Breast epithelium (tissue), 4 donors: ENCODE measurements at places on chromosomes 5 and 9.

DNA sequence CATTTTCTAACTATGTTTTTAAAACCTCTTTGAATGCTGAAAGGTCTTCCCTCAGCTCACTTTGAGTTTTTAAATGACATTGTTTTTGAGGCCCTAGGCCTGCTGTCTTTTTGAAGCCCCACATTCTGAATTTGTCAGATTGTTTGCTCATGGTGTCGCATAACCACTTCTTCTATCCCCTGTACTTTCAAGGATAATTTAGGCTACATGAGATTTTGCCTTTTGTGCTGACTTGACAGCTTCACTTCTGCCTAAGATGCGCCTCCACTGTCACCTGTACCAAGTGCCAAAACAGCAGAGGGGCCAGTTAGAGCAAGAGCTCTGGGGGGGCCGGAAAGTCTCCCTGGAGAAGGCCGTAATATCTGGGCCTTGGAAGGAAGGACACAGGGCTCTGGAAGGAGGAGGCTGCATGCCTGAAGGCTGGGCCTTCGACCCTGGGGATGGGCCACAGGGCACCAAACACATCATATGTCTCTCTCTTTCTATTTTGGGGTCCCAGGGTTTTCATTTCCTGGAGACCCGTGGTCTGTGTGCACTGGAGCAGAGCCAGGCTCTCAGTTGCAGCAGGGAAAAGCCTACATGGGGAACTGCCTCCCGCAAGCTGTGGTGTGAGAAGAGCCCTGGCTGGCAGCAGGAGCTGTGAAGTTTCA, 49.1 kb downstream of the NDST1 start:
- no peak for DNase-seq

DNA sequence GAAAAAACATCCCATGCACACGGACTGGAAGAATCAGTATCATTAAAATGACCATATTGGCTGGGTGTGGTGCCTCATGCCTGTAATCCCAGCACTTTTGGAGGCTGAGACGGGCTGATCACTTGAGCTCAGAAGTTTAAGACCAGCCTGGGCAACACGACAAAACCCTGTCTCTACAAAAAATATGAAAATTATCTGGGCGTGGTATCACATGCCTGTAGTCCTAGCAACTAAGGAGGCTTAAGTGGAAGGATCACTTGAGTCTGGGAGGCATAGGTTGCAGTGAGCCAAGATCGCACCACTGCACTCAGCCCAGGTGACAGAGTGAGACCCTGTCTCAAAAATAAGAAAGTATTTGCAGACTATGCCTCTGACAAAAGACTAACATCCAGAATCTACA, 68.4 kb downstream of the TTC39B start:
- DNase-seq: no peak

DNA sequence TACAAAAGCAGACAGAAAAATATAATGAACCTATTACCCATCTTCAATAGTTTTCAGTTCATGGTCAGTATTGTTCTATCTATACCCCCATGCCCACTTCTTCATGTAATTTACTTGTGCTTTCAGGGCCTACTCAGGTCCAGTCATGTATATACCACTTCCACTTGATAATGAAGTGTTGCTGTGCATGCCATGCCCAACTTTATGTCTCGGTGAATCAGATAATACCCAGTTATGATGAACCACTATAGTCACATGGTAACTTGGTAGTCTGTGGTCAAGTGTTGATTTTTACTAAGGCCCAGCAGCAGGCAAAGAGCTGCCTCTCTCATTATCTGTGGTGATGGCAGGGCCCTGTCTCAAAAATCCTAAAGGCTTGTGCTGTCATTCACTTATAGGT, 70.7 kb upstream of the IL33 start:
- no peak for DNase-seq

DNA sequence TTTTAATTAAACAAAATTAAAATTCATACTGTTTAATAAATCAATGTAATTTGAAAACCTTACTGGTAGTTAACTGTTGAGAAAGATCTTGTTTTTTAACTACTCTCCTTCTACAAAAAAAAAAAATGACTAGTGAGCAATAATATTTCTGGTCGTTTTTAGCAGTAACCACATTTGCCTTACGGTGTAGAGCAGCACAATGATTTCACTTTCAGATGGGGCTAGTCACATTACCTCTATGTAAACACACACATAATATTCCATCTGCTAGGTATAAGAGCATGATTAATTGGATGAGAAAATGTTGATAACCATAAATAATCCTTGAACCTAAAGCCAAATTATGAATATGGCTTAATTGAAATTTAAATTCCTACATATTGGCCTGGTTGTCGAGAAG, 198.1 kb downstream of the CHSY3 start:
- no peak for DNase-seq

DNA sequence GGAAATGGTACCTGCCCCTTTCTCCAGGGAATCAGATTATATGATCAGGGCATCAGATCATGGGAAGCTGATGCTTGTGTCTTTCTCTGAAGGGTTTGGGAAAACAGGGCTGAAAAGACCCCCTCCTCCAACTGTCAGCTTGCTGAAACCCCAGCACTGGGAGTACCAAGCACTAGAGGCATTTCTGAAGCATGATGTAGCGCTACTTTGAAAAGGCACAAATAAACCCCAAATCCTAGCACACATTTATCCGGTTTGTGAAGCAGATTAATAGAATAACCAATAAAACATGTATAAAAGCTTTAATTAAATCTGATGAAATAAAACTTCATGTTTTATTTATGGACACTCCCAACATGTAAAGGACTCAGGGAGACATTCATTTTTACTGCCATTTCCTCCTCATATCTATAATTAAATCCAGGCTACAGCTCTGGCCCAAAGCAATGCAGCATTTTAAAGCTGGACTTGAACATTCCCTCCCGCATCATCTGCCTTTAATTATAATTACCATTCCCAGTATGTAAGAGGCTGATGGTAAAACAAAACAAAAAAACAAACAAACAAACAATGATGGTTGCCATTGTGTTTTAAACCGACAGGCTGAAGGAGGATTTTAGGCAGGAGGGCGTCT, 298.2 kb upstream of the RFX3 start:
- DNase-seq: no peak

GRCh38 chr9:16710888-16711287, 159.6 kb downstream of the BNC2 start:
- no peak for DNase-seq

- DNase-seq: no peak
Measured at GRCh38 chr9:18457510-18457909, 16.4 kb upstream of the ADAMTSL1 start.

DNA sequence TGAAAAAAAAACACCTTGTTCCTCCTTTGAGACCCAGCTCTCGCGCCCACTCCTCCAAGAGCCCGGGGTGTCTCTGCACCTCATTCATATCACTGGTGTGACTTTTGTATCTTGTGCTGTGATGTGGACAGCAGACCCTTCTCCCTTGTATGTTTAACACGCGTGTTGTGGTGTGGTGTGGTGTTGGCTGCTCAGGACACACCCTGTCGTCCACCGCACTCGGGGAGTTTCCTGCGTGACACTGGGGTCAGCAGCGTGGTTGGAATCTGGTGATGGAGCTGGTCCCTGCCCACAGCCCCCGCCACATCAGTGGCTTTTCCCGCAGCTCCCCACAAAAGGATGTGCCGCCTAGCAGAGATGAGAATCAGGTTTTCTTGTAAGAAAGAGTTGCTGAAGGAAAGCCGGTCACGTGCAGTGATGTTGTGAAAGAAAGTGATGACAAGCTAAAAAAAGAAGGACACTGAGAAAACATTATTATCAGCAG, 61.5 kb downstream of the TENT4A start:
- DNase-seq: no peak
